Amniotic stem cell (primary cell): ENCODE measurements at places on chromosomes 7 and 10.

DNA sequence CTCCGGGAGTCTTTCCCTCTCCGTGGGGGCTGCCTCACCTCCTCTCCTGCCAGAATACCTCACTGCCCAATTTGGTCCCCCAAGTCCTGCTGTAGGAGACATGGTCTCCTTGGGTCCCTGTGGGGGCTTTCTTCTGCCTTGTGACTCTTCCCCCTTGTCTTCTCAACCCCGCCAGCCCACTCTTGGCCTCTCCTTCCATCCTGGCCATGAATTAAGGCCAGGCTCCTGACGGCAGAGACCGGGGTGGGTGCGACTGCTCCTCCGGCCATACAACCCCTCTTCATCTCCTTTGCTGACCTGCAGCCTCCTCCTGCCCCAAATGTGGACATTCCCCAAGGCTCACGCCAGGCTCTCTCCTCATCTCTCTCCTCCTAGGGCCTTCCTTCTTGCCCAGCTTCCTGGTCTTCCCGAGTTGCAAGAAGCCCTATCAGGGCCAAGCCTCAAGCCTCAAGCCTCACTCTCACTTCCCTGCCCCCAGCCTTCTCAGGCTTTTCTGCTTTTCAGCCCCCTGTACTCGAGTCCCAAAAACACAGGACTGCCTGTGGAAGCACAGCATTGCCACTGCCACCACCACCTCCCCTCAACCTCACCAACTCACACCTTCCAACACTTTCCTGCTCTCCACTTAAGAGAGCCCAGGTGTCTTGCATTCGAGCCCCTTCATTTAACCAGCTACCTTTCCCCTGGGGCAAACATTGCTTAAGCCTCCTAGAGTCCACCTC, 1.3 kb downstream of the PNLIPRP2 start:
- DNase-seq, result no peak

- DNase-seq, result peak; percentile 3
Measured at GRCh38 chr7:133358708-133359107, 105.8 kb downstream of the EXOC4 start.

- DNase-seq, result no peak
Measured at GRCh38 chr7:132072165-132072564, 504.1 kb downstream of the PLXNA4 start.

DNA sequence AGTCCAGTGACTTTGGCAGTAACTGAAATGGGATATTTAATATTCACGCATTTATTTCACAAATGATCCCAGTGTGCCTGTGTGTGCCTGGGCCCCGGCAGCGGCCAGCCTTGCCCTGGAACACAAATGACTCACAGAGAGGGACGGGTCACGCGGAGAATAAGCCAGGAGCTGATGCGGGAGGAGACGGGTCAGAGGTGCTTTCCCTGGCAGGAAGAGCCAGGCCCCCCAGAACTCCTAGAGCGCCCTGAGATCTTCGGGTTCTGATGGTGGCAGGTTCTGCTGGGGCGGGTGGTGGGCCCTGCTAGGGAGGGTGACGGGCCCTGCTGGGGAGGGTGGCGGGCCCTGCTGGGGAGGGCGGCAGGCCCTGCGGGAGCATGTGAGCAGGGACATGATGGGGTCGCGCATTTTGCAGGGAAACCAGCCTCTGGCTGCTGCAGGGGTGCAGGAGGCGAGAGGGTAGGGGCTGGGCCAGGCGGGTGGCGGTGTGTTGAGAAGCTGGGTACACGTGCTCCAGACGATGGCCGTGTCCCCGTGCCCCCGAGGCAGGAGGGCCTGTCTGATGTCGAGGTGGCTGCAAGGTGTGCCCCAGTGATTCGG, 84.2 kb upstream of the DIP2C start:
- DNase-seq, result no peak

- DNase-seq, result no peak
Measured at GRCh38 chr10:23121135-23121534, 25.8 kb downstream of the MSRB2 start.

GRCh38 chr10:31479752-31480151, 160.7 kb downstream of the ZEB1 start:
- DNase-seq, result no peak

- no peak for DNase-seq
Measured at GRCh38 chr7:156318426-156318825, 322.1 kb upstream of the RNF32 start.

- DNase-seq, result no peak
Measured at GRCh38 chr10:110725801-110726630, 81.9 kb downstream of the RBM20 start.

- no peak for DNase-seq
Measured at GRCh38 chr7:48899932-48900331, 24.4 kb upstream of the CDC14C start.
